ENCODE measurements at places on chromosomes 11 and 22.

DNA sequence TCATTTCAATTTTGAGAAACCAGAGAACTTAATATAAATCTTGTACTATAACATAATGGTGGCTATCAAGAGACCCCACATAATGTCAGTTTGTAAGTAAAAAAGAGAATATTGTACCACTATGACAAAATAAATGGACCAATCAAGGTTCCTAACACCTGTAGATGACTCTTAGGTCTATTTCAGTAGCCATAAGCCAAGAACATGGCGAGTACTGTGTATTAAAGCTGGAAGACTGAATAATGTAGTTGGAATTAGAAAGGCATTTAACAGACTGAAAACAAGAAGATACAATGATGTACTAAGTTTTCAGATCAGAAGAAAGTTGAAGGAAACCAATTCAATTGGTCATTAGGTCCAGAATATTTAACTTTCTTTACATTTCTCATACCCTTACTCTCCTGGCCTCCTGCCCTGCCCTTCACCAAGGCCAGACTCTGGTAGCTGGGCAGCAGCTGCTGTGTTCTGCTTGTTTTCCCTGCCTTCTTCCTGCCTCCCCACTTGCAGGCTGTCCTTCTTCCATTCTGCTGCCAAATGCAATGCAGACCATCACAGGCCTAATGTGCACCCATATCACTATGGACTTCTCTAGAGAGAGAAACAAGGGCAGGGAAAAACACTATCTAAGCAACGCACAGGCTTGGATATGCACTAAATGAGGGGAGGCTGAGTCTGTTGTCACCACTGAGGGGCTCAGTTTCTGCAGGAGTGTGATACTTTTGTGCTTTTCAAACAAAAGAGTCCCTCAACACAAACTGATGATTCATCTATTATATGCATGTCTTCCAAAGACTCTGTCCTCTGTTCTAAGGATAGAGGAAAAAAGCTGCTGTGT lies 60.1 kb downstream of the RAB30 start:
- DNase-seq = peak; percentile 25

DNA sequence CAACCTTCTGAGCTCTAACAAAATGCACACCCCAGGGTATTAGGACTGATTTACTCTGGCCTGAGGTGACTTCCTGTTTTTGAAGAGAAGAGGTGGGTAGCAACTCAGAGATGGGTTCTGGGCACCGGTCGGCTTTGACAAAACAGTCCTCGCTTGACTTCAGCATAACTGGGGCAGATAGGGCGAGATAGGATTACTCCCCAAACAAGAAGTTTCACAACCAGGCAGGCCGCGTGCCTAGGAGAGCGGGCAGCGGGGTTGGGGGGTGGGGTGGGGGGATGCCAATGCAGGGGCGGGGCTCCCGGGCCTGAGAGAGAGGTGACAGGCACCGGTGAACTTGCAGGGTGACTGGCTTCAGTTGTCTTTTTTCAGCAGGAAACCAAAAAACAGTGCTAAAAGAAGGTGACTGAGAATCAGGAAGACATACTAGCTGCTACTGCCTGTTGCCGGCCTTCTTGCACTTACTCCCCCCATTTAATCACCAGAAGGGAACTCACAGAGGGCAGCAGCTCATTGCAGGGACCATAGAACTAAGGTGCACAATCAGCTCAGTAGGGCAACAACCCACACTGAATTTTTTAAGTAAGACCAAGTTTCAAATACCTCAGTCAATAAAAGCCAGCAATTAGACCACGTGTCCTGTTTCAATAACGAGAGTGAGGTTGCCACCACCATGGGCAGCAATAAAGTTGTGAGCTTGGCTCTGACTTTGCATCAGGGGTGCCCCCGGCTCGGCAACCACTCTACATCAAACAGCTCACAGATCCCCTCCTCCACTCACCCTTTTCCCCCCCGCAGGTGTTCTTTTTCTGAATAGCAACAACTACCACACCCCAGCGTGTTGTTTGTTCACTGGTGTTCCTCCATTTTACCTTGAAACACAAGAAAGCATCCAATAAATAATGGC lies 37.2 kb upstream of the ETS1 start:
- DNase-seq = no peak

GRCh38 chr11:120465921-120466534 lies 45.5 kb upstream of the GRIK4 start:
- DNase-seq = no peak

- DNase-seq = no peak
Measured at GRCh38 chr22:38873469-38874411, 1.7 kb upstream of the CBX6 start.

GRCh38 chr22:47355776-47356510 lies 593.5 kb downstream of the TBC1D22A start:
- DNase-seq = no peak

DNA sequence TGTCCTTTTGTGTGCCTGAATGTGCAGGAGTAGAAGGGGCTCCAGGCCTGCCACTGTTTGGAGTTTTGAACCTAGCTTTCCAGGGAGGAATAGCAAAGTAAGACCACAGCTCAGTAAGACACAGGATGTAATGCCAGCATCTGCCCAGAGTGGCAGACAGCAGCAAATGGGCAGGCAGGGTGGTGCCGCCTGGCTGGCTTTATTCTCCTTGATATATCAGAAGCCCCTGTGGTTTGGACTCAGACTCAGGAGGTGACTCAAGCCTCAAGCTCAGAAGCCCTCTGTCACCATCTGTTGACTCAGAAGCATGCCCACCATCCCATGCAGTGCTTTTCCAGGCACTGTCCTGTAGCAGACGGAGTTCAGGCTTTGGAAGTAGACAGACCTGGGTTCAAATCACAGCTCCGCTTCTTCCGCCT lies 72.7 kb upstream of the TTC12 start:
- no peak for DNase-seq

- DNase-seq = no peak
Measured at GRCh38 chr22:30362651-30363281, 6.0 kb downstream of the CCDC157 start.

DNA sequence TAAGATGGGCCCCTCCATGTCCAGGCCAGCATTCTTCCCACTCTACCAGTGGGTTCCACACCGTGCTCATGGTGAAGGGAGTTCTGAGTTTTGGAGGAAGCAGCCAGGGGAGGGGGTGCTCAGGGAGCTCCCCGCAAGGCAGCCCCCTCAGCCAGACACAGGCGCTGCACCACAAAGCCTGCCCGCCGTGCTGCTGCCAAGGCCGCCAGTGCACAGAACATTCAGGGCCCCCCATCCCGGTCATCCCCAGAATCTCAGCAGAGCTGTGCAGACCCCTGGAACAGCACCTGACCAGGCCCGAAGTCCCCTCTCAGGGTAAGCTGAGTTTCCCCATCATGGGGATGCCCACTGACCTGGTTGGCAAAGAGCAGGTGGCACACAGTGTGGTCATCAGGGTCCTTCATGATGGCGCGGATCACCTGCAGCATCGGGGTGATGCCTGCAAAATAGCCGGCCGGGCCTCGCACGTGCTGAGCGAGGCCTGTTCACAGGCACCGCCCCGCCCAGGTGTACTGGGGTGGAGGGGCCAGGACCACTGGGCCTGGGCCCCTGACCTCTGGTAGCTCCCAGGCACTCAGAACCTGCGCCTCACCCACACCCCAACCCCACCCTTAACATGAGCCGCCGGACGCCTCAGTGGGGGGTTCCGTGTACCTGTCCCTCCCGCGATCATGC lies 12.4 kb upstream of the POLDIP3 start:
- DNase-seq = no peak

Data from lung microvascular endothelial cell (primary cell).